Activated T-helper 1 cell treated with anti-CD3 and anti-CD28 coated beads, Interleukin-12 subunit alpha, Interleukin-12 subunit beta, Interleukin-2, Interleukin-4 antibody, amounts not matched to agents 30 ng/mL and 10 ng/mL and 1 ng/mL, durations not matched to agents 14 hours and 24 hours and 36 hours (primary cell): ENCODE measurements at places on chromosomes 13 and 19.
A peak's percentile ranks its signal among the peaks of the same experiment; 100 is the strongest.

- H3K27ac ChIP-seq = no peak overlapping the region
- DNase-seq = no peak
- H3K36me3 ChIP-seq = no peaks in the 10 kb centered on the region
- H3K27me3 ChIP-seq = no peaks in the 10 kb centered on the region
- H3K4me1 ChIP-seq = no peaks in the 10 kb centered on the region
- peak overlapping the region; percentile 81 for H3K4me3 ChIP-seq
Measured at GRCh38 chr19:21463449-21464105, 41.8 kb upstream of the ZNF429 start.

- H3K4me1 ChIP-seq = peaks cover 34% of the 10 kb centered on the region
- DNase-seq = peak; percentile 86
- H3K4me3 ChIP-seq = peak overlapping the region; percentile 96
- H3K36me3 ChIP-seq = no peaks in the 10 kb centered on the region
- peak overlapping the region; percentile 93 for H3K27ac ChIP-seq
- peaks cover 2% of the 10 kb centered on the region for H3K27me3 ChIP-seq
Measured at GRCh38 chr19:6516659-6517291, 14.1 kb upstream of the TNFSF9 start.

- DNase-seq = no peak
- H3K27me3 ChIP-seq = no peaks in the 10 kb centered on the region
- H3K36me3 ChIP-seq = no peaks in the 10 kb centered on the region
- no peak overlapping the region for H3K4me3 ChIP-seq
- H3K4me1 ChIP-seq = no peaks in the 10 kb centered on the region
Measured at GRCh38 chr13:113069861-113070805, 35.5 kb upstream of the F7 start.

DNA sequence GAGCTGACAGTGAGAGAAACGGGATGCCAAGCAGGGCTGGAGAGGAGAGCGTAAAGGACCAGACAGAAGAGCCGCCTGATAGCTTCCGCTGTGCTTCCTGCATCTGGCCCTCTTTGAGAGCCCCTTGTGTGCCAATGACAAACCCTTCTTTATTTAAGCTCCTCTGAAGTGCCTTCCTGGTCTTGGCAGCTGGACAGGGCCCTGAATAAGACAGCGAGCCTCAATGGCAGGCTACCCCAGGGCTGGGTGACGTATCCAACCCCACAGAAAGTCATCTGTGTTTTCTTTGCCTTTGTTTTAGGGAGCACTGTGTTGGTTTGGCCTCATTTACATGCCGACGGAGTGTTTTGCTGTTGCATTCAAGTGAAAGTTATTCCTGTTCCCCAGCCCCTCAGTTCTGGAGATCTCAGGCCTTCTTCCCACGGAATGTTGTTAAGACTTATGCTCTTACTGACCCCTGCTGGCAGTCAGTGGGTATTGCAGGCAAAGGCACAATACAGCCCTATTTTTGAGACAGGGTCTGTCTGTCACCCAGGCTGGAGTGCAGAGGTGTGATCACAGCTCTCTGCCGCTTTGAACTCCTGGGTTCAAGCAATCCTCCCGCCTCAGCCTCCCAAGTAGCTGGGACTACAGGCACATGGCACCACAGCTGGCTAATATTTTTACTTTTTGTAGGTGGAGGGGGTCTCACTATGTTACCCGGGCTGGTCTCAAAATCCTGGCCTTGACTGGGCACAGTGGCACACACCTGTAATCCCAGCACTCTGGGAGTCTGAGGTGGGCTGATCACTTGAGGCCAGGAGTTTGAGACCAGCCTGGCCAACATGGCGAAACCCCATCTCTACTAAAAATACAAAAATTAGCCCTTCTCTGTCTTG is 16.8 kb downstream of the CCL25 start:
- no peak overlapping the region for H3K4me3 ChIP-seq
- H3K27ac ChIP-seq = no peak overlapping the region
- H3K36me3 ChIP-seq = no peaks in the 10 kb centered on the region
- H3K27me3 ChIP-seq = no peaks in the 10 kb centered on the region

GRCh38 chr13:95497381-95497807 is 55.1 kb upstream of the CLDN10 start:
- no peak overlapping the region for H3K27ac ChIP-seq
- DNase-seq = no peak
- H3K4me3 ChIP-seq = no peak overlapping the region
- no peaks in the 10 kb centered on the region for H3K36me3 ChIP-seq
- peaks cover 3% of the 10 kb centered on the region for H3K27me3 ChIP-seq
- H3K4me1 ChIP-seq = no peaks in the 10 kb centered on the region

- peaks cover 3% of the 10 kb centered on the region for H3K27me3 ChIP-seq
- H3K36me3 ChIP-seq = peaks cover 4% of the 10 kb centered on the region
- H3K4me1 ChIP-seq = peaks cover 19% of the 10 kb centered on the region
- peak overlapping the region; percentile 73 for H3K4me3 ChIP-seq
Measured at GRCh38 chr19:11736696-11737095, 2.0 kb downstream of the ZNF823 start.

DNA sequence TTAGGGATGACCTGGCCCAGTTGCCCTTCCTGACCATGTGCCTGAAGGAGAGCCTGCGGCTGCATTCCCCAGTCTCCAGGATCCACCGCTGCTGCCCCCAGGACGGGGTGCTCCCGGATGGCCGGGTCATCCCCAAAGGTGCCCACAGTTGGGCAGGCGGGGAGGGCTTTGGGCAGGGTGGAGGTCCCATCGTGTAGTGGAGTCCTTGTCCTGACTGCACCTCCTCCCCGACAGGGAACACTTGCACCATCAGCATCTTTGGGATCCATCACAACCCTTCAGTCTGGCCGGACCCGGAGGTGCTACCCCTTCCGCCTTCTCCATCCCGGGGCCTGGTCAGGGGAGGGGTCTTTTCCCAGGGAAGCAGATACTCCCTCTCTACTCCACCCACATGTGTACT is 31.7 kb upstream of the CYP4F8 start:
- H3K27me3 ChIP-seq = peaks cover 8% of the 10 kb centered on the region
- no peak overlapping the region for H3K4me3 ChIP-seq
- no peaks in the 10 kb centered on the region for H3K4me1 ChIP-seq

DNA sequence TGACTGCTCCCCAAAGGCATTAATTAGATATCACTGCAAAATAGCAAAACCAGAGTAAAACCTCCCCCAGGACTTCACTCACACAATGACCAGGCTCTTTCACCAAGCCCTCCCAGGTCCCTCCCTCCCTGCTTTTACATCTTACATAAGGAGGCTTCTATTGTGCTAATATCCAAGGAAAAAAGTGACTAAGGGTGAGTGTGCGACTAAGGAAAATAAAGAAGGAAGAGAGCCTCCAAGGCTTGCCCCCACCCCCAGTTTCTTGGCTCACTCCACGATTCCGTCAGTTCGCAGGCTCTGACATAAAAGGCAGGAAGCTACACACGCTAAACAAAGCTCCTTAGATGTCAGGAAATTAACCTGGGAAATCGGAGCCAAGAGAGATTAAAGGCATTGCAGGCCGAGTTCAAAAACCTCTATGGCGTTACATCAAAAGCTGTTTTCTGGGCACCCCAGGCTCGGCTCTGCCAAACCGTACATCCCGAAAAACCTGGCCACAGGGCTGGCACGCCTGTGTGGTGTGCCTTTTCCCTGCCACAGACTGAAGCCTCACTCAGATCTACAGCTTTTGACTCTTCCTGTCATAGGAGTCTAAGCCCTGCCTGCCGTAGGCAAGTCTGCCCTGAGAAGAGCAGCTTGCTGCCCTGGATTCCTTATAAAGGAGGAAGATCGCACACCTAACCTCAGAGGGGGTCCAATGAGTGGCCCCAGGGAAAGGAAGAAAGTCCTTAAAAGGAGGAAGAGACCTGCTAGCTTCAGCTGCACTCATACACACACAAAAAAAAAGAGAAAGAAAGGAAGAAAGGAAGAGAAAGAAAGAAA is 67.0 kb upstream of the SERP2 start:
- peaks cover 5% of the 10 kb centered on the region for H3K36me3 ChIP-seq
- H3K27ac ChIP-seq = no peak overlapping the region
- peaks cover 50% of the 10 kb centered on the region for H3K4me1 ChIP-seq
- DNase-seq = no peak
- H3K4me3 ChIP-seq = no peak overlapping the region

- DNase-seq = no peak
- no peaks in the 10 kb centered on the region for H3K36me3 ChIP-seq
- no peaks in the 10 kb centered on the region for H3K4me1 ChIP-seq
- H3K4me3 ChIP-seq = no peak overlapping the region
Measured at GRCh38 chr19:17975032-17975431, 8.1 kb downstream of the KCNN1 start.

DNA sequence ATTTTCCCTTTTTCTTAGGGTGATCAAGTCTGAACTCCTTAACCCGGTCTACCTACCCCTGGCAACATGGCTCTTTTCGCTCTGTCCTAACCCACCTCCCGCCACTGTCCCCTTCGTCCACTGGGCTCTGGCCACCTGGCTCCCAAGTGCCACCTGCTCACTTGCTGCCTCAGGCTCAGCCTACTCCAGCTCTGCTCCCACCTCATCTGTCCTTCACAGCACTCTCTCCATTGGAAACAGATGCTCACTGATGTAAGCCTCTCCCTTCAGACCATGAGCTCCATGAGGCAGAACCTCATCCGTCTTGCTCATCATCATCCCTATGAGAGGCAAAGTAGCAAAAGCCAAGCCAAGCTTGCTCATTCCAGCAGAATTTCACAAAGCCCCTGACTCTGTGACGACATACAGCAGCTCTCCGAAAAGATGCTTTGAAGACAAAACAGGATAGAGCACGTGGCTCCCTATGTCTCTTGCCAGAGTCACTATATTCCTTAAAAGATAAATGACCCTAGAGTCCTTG is 35.3 kb upstream of the AMER2 start:
- H3K4me1 ChIP-seq = no peaks in the 10 kb centered on the region
- no peak overlapping the region for H3K4me3 ChIP-seq
- no peak overlapping the region for H3K27ac ChIP-seq
- peaks cover 13% of the 10 kb centered on the region for H3K27me3 ChIP-seq

GRCh38 chr13:47081850-47082249 is 185.0 kb upstream of the HTR2A start:
- no peak overlapping the region for H3K4me3 ChIP-seq
- H3K27ac ChIP-seq = no peak overlapping the region
- no peaks in the 10 kb centered on the region for H3K36me3 ChIP-seq
- no peaks in the 10 kb centered on the region for H3K4me1 ChIP-seq
- no peak for DNase-seq

DNA sequence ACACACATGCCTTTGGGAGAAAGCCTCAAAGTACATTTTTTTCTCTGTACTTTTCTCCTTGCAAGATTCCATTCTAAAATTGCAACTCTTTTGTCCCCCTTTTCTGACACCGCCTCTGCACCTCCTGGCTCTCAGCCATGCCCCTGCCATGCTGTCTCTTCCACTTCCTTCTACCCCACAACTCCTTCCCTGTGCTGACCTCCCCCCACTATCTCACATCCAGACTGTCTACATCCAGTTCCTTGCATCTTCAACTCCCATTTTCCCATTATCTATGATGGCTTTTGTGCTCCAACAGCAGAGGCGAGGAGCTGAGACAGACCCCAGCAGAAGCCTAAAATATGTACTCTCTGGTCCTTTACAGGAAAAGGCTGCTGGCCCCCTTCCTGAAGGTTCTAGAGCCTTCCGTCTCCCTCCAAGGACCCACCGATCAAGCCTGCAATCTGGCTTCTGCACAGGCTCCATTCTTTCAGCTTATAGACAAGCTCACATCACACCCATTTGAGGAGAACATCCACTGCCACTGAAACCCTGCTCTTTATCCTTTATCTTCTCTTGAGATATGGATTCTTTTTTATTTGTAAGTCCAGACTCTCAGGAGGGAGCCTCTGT is 50.2 kb downstream of the RFX2 start:
- H3K27ac ChIP-seq = no peak overlapping the region
- no peak overlapping the region for H3K4me3 ChIP-seq
- DNase-seq = no peak
- no peaks in the 10 kb centered on the region for H3K27me3 ChIP-seq
- peaks cover 1% of the 10 kb centered on the region for H3K36me3 ChIP-seq
- H3K4me1 ChIP-seq = peaks cover 30% of the 10 kb centered on the region

GRCh38 chr19:29714953-29715700 is at the start of gene C19orf12:
TSS of gene C19orf12 (minus strand) at chr19:29715261. CDS start at chr19:29708413, 6,848 bp downstream.
- H3K27me3 ChIP-seq = no peaks in the 10 kb centered on the region
- H3K36me3 ChIP-seq = peaks cover 27% of the 10 kb centered on the region
- peaks cover 57% of the 10 kb centered on the region for H3K4me1 ChIP-seq
- peak; percentile 66 for DNase-seq
- H3K27ac ChIP-seq = peak within 1 kb of the TSS; percentile 98

DNA sequence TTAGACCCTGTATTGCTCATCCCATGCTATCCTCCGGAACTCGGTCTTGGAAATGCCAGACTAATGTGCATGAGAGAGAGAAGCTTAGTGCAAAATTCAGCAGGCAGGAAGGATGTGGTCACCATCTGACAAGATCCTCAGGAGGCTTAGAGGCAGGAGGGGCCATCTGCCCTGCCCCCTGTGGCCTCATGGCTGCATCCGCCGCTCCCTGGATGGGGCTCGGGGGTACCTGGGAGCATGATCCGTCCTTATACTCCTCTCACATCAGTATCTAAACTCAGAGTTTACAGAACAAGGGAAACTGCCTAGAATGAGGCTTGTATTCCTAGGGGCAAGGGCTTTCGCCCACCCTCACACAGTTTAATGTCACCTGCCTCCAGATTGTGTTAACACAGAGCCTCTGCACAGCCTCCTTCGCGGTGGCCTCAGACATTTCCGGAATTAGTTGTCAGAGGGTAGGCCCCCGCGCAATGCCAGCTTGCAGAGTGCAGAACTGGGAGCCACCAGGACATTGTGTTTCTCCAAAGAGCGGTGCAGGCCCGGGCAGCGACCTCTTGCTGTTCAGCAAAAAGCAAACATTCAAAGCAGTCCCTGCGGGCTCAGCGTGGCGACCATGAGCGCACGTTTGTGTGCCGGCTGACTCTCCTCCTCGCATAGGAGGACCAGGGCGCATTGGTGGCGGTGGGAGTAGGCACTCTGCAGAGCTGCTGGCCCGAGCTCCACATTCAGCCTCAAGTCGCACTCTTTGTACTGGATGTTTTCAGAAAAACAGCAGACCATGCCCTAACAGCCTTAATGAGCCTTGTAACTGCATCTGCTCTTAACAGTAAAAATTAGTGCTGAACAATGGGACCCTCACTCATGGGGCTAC is 39.1 kb downstream of the GPR12 start:
- peak overlapping the region; percentile 54 for H3K4me3 ChIP-seq
- H3K27me3 ChIP-seq = no peaks in the 10 kb centered on the region
- no peaks in the 10 kb centered on the region for H3K36me3 ChIP-seq
- H3K27ac ChIP-seq = no peak overlapping the region
- peak; percentile 7 for DNase-seq

DNA sequence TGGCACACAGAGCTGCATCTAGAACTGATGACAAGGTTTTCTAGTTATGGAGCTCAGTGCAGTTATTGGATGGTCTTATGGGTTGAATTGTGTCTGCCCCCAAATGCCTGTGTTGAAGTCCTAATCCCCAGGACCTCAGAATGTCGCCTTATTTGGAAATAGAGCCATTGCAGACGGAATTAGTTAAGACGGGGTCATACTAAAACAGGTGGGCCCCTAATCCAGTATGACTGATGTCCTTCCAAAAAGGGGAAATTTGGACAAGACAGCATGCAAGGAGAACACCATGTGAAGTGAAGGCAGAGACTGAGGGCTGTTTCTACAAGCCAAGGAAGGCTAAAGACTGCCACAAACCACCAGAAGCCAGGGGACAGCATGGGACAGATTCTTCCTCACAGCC is 148.7 kb downstream of the KCTD12 start:
- DNase-seq = no peak
- H3K27me3 ChIP-seq = peaks cover 2% of the 10 kb centered on the region
- H3K36me3 ChIP-seq = no peaks in the 10 kb centered on the region
- H3K27ac ChIP-seq = no peak overlapping the region
- H3K4me1 ChIP-seq = no peaks in the 10 kb centered on the region

GRCh38 chr19:1047696-1048147 is 7.8 kb downstream of the ABCA7 start:
- peaks cover 5% of the 10 kb centered on the region for H3K36me3 ChIP-seq
- H3K4me1 ChIP-seq = peaks cover under 1% of the 10 kb centered on the region
